Stimulated activated CD8-positive, alpha-beta memory T cell treated with anti-CD3 and anti-CD28 coated beads, Interleukin-15, amount 100 ng/mL, for 48 hours (primary cell): ENCODE measurements at places on chromosomes 11 and 22.

DNA sequence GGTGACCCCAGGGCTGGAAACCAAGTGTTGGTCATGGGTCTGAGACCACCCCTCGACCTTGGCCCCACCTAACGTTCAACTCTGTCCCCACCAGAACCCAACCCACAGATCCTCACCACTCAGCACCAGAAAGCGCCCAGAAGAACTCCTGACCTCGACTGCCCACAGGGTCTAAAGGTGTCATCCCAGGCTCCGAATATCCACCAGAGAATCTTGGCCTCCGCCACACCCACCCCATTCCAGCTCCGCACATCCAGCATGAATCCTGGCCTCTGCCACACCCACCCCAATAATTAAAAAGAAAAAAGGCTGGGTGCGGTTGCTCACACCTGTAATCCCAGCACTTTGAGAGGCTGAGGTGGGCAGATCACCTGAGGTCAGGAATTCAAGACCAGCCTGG is 1.3 kb downstream of the CERK start:
- no peak for DNase-seq

DNA sequence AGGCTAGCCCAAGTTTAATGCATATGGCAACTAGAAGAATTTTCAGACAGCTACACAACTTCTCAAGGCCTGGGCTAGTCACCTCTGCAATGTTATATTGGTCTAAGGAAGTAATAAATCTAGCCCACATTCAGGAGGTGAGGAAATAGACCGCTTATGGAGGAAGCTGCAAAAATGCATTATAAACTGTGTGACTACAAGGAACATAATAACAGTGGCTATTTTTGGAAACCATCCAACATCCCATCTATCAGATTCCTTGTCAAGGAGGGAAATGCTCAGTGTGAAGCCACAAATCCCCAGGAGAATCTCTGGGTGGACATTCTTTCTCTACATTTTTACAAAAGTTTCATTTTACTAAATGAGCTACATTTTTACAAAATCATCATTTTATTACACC is 76.1 kb downstream of the BBOX1 start:
- no peak for DNase-seq

DNA sequence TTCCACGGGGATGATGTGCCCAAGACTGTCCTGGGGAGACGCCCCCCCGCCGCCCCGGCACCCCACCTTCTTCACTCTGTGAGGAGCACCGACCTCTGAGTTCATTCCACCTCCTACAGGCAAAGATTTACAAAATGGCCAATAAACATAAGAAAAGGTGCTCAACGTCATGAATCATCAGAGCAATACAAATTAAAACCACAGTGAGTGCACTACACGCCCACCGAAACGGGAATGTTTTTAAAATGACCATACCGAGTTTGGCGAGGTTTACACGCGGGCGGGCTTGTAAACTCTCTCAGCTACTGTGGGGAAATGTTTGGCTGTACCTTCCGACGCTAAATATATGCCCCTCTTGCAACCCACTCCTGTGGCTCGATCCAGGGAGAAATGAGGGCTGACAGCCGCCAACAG is 7.9 kb downstream of the NPTXR start:
- no peak for DNase-seq

GRCh38 chr11:31799435-31800397 is 11.4 kb downstream of the PAX6 start:
- DNase-seq = no peak

DNA sequence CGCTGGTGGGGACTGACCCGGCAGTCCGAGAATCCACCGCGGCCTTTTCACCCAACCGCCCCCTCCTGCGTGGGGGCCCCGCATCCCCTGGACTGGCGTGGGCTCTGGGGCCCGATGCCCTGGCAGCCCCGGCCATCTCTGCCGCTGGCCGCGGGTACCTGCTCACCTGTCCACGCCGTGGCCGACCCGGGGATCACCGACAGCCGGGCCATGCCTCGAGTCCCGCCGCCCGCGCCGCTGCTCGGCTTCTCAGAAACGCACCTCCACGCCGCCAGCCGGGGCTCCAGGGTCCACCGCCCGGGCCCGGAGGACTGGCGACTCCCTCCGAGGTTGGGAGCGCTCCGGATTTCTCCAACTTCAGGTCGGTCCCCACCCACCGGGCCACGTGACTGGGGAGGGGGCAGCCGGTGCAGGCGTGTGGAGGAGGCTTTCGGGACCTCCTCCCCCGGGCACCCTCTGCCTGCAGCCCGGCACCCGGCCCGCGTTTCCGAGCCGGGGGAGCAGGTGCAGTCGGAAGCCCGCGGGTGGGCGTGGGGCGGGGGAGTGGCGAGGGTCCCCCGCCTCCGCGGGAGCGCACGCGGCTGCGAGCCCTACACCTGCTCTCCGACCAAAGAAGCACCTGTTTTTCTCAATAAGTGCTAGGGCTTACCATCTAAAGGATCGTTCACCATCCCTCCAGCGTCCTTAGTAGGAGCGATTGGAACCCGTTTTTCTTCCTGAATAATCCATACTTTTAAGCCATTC is 554 bp upstream of the NRIP3 start:
- DNase-seq = no peak

- DNase-seq = no peak
These were observed 51.4 kb upstream of the WNT7B start for GRCh38 chr22:46028106-46028991.

DNA sequence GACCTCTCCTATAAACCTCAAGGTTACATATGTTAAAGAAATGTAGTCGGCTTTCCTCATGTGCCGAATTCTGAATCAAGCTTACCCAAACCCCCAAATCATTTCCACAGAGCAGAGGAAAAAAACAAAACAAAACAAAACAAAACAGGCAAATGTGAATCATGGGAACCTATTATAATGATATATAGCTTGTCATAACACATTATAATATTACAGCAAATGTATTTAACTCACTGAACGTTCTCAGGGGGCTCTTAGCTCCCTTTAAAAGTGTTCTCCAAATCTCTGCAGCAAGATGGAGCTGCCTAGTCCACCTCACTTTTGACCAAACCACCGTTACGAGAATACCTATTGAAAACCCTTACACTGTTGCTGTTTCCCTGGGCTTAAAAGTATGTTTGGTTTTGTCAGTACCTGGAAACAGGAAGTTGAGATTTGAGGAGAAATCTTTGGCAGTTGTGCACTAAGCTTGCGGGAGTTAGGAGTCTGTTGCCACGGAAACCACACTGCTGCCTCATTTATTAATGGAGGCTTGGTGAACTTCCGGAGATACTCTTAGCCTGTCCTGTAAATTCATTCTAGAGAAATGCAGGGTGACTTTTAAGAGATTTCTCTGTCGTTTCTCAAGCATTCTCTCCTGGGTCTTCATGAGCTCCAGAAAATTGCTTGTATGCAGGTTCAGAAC is 167.0 kb upstream of the RASSF10 start:
- DNase-seq = no peak

GRCh38 chr11:68206211-68206610 is 6.9 kb downstream of the KMT5B start:
- no peak for DNase-seq

GRCh38 chr22:22657712-22658111 is 13.3 kb downstream of the GGTLC2 start:
- no peak for DNase-seq

DNA sequence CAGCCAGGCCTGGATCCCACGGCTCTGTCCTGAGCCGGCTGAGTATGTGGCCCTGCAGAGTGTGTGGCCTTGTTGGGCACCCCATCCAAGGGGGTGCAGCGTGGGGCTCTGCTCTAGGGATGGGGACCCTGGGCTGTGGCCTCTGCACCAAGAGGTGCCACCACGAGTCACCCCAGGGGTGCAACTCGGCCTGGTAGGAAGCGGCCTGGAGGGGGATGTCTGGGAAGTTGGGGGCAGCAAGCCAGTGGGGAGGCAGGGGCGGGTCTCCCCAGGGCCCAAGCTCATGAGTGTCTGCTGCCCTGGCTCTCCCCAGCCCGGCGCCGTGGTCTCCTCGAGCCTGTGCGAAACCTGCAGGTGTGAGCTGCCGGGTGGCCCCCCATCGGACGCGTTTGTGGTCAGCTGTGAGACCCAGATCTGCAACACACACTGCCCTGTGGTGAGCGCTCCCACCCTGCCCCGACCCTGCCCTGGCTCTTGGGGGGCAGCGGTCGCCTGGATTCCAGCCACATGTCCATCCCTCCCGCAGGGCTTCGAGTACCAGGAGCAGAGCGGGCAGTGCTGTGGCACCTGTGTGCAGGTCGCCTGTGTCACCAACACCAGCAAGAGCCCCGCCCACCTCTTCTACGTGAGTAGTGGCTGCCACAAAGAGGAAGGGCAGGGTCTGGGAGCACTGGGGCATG is 24.2 kb upstream of the MUC5B start:
- DNase-seq = no peak

GRCh38 chr11:110473706-110474105 is 44.0 kb downstream of the FDX1 start:
- DNase-seq = no peak

DNA sequence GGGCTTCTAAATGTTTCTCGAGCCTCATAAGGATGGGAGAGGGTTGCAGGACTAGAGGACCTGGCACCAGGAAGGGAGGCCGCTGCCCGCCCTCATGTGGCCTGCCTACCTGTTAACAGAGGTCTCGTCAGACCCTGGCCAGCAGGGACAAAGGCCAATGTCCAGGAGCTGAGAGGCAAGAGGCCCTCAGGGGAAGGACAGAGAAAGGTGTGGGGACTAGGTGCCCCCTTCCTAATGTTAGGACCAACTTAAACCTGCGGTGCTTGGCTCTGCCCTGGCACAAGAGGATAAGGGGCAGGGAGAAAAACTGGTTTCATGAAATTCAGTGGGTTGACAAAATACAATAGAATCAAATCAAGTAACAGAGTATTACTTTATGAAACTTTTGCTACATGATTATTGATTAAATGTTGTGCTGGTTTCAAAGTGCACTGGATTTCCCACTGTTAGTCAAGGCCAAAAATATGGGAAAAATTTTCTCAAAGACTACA is 20.0 kb upstream of the SYT12 start:
- DNase-seq = no peak

- DNase-seq = no peak
These were observed 267.6 kb upstream of the TENM4 start for GRCh38 chr11:79708319-79708932.

DNA sequence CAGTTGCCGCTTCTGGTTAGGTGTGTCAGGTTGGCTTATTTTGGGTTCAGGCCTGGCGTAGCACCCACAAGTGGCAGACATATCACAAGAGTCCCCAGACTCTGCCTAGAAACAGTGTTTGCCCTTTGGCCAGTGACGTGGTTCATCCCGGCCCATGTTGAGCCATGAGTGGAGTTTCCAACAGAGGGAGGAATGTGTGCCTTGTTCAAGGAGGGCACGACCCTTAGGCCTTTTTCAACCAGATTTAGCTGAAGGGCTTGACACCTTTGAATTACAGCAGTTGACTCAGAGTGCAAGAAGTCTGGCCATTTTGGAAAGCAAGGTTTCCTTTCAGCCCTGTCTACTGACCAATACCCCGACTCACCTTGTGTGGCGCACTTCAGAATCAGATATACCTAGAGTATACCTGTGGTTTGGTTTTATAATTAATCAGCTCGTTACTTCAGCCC is 15.1 kb upstream of the AIFM3 start:
- DNase-seq = no peak

DNA sequence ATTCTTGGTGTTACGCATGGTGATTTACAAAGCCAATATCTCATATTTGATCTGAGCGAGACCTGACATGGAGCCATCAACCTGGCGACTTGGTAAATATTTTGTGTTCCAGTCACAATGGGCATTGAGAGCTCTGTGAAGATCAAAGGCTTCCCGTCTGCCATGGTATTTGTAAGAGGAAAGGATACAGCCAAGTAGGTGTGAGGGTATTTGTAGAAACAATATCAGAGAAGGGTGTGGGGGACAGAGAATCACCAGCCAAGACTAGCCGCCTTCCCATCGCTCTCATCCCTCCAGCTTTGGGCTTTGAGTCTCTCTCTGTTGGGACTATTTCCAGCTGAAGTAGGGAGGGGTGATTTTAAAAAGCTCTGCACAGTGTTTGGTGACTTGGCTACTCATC is 173.4 kb upstream of the BDNF start:
- DNase-seq = no peak

GRCh38 chr11:44737245-44738085 is 10.7 kb downstream of the TSPAN18 start:
- no peak for DNase-seq

DNA sequence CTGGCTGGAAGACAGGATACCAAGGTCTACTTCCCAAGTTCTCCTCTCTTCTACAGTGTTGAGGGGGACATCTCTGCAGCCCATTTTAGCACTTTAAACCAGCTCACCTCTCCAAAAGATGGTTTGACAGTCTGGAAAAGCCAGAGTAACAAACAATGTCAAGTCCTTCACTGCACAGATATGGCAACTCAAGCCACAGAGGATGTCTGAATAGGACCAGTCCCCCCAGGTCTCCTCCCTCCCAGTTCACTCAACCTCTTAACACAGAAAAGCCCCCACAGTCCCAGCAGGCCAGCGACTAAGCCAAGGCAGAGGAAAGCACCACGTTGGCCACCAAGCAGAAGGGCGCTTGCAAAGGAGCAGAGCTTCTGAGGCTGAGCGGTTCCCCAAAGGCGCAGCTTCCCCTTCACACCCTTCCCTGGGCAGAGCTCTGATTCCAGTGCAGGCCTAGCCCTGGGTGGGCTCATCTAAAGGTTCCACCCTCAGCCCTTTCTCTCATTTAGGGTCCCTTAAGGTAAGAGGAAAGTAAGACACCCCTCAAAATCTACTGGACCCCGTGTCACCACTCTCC is 62.7 kb downstream of the PAK1 start:
- DNase-seq = peak; percentile 1

DNA sequence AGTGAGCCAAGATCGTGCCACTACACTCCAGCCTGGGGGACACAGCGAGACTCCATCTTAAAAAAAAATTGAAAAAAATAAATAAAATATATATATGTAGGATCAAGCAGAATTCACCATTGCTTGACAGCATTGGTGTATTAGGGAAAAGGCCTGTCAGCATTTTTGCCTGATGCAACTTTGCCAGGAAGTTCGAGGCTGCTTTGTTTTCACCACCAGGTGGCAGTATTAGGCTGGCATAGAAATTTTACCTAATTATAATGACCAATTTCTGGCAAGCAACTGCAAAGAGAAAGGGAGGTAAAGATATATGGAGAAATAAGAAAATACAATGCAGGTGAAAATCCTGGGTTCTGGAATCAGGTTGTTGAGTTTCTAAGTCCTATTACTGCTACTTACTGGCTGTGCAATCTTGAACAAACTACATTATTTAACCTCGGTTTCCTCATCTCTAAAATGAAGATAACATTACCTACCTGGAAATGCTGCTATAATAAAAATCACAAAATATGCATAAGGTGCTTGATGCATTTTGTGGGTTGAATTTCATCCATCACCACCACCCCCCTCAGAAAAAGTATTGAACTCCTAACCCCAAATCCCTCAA is 24.7 kb downstream of the LAYN start:
- DNase-seq = no peak

- no peak for DNase-seq
These were observed 33.4 kb downstream of the SIK2 start for GRCh38 chr11:111635706-111636045.

DNA sequence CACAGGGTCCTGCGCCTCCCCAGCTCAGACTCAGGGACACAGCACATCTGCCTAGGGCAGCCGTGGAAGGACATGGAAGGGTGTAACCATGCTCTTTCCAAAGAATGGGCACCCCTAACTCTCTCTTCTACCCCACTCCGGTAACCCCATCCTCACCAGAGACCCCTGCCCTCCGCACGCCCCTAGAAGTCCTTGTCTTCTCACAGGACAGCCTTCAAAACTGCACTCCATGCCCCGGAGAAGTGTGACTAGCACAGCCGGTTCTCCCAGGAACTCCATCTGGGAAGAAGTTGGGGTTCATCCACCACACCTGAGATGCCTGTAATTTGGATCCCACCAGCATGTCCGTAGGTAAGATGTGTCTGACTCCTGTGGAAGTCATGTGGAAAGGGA is 25.0 kb downstream of the P2RY2 start:
- DNase-seq = no peak
